SK-MEL-5 (cell line): ENCODE measurements at places on chromosomes 13 and 19. TPM values are rescaled to one million over a fixed set of nuclear protein-coding genes. Genes with fewer than 3 reads are reported as not detected.

The C5AR1 gene
- 0.16 TPM in 1 of 2 replicates, not detected in the other for total RNA-seq

GRCh38 chr13:107170270-107170931 lies 602.5 kb upstream of the ARGLU1 start:
- DNase-seq: no peak

The POP4 gene
- total RNA-seq: 105 TPM in 2 replicates

DNA sequence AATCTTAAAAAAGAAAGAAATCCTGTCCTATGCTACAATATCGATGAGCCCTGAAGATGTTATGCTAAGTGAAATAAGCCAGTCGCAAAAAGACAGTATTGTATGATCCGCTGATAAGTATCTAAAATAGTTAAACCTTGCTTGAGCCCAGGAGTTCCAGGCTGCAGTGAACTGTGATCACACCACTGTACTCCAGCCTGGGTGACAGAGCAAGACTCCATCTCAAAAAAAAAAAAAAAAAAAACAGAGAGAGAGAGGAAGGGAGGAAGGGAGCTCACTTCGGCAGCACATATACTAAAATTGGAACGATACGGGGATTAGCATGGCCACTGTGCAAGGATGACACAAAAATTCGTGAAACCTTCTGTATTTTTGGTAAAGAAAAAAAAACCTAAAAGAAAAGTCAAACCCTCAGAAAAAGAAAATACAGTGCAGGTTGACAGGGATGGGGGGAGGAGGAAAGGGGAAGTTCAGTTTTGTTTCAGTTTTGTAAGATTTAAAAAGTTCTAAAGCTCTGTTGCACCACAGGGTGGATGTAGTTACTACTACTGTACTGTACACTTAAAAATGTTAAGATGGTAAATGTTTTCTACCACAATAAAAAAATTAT lies 8.4 kb downstream of the CLASRP start:
- DNase-seq: no peak

GRCh38 chr13:100584896-100585295 lies 3.7 kb downstream of the GGACT start:
- DNase-seq: no peak

DNA sequence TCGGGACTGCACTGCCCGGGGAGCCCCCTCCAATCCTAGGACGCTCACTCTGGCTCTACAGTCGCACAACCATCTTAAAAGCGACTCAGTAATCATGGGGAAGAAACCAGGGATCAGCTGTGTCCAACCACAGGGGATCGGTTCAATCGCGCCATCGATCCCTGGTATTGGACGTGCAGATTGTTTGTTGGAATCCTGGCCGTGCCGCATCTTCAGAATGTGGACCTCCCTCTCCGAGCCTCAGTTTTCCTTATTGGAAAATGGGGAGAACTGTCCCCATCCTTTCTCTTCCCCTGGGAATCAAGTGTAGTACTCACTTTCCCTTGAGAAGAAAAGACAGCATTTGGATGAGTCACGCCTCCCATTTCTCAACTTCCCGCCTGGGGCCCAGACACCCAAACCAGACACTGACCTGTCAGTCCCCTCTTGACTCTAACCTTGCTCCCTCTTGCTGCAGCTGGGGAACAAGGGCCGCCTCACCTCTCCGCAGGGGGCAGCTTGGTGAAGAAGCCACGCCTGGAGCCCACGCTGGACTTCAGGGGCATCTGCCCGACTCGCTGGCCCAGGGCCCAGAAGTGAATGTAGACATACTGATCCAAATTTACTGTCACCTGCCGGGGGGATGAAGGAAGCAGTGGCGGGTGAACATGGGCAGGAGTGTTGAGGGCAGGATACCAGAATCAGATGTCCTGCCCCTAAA lies 17.6 kb downstream of the EMP3 start:
- DNase-seq: no peak

GRCh38 chr19:29524201-29524911 lies 1.4 kb upstream of the VSTM2B start:
- no peak for DNase-seq

The ZNF112 gene
- total RNA-seq: 2.9 and 3.1 TPM in 2 replicates

DNA sequence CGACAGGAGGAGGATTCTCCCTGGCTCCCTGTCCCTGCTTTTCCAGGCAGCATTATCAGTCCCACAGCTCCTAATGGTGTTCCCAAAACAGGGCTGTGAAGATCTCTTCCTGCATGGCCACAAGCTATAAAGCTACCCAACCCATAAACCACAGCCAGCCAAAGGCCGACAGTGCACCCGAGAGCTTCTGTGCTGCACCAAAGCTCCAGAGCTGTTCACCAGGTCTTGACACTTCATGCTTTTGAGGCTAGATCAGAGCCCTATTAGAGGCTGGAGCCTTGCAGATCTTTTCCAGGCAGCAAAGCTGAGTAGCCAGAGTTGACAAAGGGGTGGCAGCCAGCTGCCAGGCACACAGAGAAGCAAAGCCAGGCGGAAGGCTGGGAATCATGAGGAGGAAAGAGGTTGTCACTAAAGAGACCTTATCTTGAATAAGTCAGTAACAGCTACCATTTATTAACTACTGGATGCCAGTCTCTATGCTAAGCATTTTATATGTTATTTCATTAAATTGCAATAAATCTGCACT lies 180.4 kb downstream of the KATNAL1 start:
- DNase-seq: no peak

GRCh38 chr19:12767150-12767549 lies 8.2 kb downstream of the HOOK2 start:
- no peak for DNase-seq

The ZNF837 gene
- 0.40 and 0.87 TPM in 2 replicates for total RNA-seq

DNA sequence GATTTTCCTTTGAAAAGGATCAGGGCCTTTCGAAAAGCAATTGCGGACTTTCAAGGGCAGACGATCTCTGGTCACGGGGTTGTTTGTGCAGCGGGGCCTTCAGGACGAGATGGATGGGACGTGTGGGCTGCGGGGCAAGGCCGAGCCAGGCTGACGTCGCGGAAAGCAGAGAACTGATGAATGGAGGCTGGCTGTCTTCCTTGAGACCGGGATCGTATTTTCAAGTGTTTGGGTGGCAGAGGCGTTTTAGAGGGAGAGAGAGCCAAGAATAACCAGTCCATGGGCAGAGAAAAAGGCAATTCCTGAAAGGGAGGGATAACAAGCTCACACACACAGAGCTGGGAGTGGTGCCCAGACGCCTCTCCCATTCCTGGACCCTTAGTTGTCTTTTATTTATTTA lies 138.9 kb upstream of the USP29 start:
- DNase-seq: no peak

DNA sequence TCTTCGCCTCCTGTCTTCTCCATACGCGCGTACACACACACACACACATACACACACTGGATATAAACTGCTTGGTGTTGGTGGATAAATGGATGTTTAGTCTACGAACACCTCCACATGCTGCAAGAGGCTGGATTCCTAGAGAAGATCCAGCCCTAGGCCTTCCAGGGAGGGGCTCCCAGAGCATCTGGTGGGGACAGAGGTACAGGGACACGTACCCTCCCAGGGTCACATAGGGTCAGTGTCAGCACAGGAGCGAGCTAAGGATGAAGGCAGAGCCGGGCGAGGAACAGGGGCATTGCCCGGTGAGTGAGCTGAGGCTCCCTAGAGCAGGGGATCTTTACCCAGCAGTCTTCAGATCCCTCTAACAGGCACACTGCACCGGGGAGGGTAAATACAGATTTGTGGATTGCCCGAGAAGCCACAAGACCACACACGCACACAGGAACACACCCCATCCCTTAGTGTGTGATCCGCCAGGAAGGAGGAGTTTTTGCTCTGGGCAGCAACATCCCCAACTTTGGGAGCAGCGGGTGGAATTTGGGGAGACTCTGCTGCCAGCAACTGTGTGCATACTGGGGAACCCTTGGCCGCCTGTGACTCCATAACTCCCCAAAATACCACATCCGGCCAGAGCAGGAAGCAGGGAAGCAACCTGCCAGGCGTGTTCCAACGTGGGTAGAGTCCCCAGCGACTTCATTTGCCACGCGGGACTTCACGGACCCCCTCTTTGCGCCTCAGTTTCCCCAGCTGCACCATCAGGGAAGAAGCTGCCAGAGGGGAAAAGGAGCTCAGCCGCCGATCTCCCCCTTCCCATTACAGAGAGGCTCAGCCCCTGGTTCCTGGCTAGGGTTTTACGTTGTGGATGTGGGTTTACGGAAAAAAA lies 5.8 kb upstream of the TLE2 start:
- DNase-seq: no peak

GRCh38 chr13:48234566-48235340 lies 1.7 kb downstream of the ITM2B start:
- DNase-seq: no peak

GRCh38 chr19:34989298-34989697 lies 10.8 kb upstream of the GRAMD1A start:
- DNase-seq: no peak
